ENCODE measurements at places on chromosomes 1 and 21.

DNA sequence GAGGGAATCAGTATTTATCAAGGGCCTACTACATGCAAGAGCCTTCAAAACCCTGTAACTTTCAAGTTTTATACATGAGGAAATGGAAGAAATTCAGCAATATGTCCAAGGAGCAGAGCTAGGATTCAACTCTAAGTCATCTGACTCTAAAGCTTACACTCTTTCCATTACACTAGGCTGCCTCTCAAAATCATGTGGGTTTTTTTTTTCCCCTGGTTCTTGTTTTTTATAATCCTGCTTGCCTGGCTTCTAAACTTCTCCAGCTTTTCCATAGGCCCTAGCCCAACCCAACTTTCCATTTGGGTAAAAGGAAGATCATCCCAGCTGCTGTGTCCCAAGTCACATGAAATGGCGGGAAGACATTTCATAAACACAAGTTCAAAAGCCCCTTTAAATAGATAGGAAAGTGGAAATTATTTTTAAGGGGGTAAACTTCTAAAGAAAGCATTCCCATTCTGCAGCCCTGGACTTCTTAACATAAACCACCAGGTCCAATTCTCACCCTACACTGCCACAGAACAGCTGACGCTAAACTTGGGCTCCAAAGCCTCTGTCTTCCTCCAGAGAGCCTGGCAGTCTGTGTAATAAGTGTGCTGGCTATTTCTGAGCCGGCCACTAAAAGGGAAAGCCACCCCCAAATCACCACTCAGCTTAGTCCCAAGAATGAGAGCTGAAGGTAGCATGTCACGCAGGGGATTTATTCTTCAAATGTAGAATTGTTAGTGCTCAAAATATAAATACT, 46.9 kb downstream of the ITPKB start:
- no peak for DNase-seq

DNA sequence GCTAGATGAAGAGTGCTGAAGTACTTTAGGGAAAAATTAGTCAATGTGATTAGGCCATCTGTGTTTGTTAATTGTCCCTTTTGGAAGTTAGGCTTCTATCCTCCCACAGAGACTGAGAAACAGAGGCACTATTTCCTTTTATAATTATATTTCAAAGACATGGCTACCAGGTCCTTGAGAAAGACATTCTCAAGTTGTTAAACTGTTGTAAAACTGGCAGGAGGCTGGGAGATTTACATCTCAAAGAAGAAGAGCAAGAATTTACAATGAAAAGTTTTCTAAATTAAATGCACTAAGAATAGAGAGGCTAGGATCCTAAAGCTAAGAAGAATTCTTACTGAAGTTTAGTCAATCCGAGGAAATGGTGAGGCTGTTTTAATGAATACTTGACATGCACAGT, 74.0 kb upstream of the BRINP3 start:
- no peak for DNase-seq

- DNase-seq = no peak
Observed at GRCh38 chr1:240254006-240254405, 162.3 kb downstream of the FMN2 start.

- DNase-seq = no peak
Observed at GRCh38 chr1:98813738-98814309, 152.3 kb downstream of the SNX7 start.

DNA sequence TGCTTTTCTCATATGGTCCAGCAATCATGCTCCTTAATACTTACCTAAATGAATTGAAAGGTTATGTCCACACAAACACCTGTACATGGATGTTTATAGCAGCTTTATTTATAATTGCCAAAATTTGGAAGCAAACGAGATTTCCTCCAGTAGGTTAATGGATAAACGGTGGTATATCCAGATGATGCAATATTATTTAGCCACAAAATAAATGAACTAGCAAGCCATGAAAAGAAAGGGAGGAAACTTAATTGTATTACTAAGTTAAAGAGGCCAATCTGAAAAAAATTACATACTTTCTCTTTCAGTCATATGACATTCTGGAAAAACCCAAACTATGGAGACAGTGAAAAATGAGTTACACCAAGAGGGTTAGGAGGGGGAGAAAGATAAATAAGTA, 76.3 kb upstream of the LRRC7 start:
- DNase-seq = no peak

DNA sequence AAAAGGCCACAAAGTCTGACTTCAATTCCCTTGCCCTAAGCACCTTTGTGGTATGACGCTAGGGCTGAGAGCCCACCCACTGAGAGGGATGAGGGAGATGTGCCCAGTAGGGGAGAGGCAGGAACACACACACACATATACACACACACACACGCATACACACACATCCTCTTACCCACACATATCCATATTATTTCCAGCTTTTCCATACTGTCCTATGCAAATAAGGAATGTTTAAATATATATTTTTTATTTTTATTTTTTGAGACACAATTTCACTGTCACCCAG, 3.0 kb downstream of the RAB25 start:
- DNase-seq = no peak

DNA sequence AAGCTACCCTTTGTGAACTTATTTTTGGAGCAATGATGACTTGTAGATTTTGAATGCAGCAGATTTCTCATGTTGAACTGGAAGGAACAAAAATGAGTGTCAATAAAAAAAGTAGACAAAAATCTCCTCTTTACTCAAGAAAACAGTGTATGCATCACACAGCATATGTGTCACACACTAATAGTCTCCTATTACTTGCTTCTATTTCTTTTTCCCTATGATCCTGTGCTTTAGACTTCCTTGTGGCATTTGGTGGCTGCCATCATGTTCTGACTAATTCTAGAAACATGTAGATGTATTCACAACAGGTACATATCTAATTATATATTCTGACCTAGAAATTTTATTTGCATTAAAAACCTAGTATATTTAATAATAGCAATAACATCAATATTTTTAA, 14.3 kb downstream of the RC3H1 start:
- DNase-seq = no peak

DNA sequence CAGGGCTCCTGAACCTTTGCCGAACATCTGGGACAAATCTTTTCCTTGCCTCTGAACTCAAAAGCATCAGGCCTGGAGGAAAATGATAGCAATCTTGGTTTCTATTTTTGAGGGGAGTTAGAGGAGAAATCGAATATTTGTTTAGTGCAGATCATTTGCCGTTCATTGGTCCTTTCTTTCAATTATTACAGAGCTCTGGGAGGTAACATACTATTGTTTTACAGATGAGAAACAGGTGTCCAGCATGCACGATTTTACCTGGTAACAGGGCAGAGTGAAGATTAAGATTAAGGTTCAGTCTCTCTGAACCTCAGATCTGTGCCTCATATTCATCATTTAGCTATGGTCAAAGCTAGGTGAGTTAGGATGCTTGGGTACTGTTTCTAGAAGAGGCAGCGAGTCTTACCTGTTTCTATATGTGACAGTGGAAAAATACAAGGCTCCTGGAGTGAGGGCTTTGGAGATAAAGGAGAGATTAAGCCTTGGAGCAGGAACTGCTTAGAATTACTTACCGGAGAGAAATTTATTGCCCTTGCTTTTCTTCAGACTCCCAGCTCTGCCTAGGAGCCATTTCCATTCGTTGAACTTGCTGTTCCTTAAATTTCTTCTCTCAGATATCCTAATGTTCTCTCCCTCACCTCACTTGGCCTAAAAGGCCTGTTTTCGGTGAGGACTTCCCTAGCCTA, 1.4 kb downstream of the PRCC start:
- DNase-seq = no peak

DNA sequence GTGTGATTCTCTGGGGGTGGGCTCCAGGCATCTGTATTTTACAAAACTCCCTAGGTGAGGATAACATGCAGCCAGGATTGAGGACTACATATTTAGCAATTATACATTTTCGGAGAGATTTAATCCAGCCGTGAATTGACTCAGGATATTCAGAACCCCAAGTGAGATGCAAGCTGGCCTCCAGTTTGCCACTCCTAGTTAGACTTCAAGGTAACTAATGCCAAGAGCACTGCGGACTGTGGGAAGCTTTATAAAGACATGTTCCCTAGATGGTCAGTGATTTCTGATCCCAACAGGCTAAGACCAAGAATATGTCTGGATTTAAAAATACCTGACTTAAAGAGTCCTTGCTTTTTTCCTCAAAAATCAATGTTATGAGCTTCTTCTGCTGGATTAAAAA, 308.5 kb downstream of the NTNG1 start:
- DNase-seq = no peak

DNA sequence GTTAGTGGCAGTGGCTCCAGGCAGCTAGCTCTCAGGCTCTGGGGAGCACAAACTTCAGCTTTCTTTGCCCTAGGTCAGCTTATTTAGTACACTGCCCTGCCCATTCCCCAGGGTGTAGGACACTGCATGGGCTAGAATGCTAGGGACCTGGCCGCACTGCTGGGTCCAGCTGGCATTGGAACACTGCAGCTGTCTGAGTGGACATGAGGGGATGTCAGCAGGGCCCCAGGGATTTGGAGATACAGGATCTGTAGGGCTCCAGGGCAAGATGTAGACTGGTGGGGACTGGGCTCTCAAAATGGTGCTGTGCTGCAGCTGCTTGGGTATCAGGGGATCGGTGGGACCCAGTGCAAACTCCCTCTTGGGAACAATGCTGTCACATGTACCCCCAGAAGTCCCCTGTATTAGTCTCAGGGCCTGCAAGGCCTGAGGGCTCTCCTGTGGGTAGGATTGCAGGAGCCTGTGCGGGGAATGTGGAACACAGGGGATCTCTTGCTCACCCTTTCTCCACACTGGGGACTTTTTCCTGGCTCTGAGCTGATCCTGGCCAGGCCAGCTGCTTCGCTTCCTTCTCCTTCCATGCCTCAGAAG, 25.2 kb upstream of the TTC22 start:
- DNase-seq = no peak

DNA sequence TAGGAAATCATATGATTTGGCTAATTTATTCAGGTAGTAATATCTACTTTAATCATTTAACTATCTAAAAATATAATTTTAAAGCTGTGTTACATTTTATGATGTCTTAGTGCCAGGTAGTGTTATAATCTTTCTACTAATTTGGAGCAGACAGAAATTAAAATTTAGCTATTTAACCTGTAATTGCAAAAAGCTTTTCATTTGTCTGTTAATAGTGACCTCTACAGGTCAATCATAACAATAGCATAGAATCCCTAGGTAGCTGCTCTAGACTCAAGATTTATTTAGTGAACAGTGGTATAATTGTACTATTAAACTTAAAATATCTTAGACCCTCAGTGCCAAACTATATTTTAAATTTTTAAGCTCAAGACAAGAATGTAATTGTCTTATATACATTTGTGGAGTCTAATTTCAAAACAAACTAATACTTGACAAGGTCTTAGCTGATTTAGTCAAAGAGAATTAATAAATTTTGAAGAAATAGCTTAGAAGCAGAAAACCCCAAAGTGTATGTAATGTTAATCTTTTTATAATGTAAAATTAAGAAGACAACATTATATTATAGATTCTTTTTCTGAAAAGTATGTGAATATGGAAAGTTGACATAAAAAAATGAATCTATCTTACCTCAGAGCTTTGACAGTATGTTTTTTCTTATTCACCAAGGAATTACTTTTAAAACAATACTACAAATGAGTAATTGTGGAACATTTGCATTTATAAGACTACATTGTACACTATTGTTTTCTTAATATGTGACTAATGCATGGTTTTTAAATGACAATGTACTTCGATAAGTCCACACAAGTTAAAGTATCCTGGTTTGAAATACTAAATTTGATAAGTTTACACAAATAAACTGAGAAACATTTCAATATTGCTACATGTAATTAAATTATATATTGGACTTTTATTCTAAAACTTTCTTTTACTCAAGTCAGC, 64.1 kb upstream of the RNPC3 start:
- no peak for DNase-seq

DNA sequence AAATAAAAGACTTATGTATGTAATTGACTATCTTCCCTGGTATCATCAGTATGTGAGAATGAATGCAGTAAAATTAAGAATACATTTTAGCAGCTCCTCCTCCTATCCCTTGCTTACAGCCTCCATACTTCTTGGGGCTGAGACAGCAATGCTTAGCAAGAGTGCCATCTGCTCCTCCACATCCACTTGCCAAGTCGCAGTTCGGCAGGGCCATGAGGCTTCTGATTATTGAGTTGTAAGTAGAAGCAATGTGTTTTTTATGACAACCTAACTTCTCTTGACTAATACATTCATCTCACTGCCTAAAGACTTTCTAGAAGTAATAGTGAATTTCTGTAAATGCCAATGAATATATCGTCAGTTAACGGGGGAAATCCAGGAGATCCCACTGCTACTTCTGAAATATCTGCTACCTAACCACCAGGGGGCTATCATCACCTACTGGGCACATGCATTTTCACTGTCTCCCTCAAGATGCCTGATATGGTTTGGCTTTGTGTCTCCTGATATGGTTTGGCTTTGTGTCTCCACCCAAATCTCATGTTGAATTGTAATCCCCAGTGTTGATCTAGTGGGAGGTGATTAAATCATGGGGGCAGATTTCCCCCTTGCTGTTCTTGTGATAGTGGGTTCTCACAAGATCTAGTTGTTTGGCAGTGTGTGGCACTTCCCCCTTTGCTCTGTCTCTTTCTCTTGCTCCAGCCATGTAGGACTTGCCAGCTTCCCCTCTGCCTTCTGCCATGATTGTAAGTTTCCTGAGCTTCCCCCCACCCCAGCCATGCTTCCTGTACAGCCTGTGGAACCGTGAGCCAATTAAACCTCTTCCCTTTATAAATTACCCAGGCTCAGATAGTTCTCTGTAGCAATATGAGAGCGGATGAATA, 59.6 kb downstream of the EXTL2 start:
- DNase-seq = no peak

- DNase-seq = no peak
Observed at GRCh38 chr1:229848752-229849677, 218.0 kb upstream of the GALNT2 start.

- DNase-seq = no peak
Observed at GRCh38 chr1:66444438-66445265, 89.3 kb upstream of the SGIP1 start.

DNA sequence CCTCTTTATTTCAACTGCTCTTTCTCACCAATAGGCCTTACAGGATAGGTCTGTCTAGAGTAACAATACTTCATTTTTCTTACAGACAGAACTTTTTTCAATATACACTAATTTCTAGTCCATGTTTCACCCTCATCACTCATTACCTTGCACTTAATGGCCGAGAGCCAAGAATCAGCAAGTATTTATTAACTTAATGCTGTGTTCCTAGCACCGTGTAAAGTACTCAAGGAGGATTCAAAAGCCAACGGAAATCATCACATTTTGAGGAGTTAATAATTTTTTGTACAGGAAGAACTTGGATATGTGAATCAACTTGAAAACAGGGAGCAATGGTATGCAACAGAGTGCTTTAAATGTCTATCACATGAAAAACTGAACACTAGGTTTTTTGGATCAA, 102.0 kb downstream of the PTPN14 start:
- DNase-seq = no peak

- DNase-seq = no peak
Observed at GRCh38 chr1:159554261-159554660, 18.5 kb upstream of the OR10J5 start.

Data from activated T-cell treated with anti-CD3 and anti-CD28 coated beads, Interleukin-2, amount 50 U/mL, for 24 hours (primary cell).